ENCODE measurements at places on chromosomes 5 and 9. TPM values are rescaled to one million over a fixed set of nuclear protein-coding genes. Genes with fewer than 3 reads are reported as not detected.

The SPINK7 gene
- not detected for total RNA-seq

The ARHGEF37 gene
- total RNA-seq: 42.5 TPM

The PAIP2 gene
- 119 TPM for total RNA-seq

The ERBIN gene
- total RNA-seq: 101 TPM

The ENTPD2 gene
- total RNA-seq: not detected

The MXD3 gene
- 8.2 TPM for total RNA-seq

The GRIN1 gene
- total RNA-seq: 0.41 TPM

The SPATA31C1 gene
- total RNA-seq: not detected

The OR1L6 gene
- total RNA-seq: not detected

The FGFR4 gene
- 6.6 TPM for total RNA-seq

The GADD45G gene
- total RNA-seq: 15.0 TPM

The BTNL8 gene
- total RNA-seq: not detected

The GDA gene
- total RNA-seq: not detected

The PCDHGA4 gene
- total RNA-seq: 5.0 TPM

The FSTL4 gene
- total RNA-seq: not detected

The IFNA2 gene
- total RNA-seq: not detected

DNA sequence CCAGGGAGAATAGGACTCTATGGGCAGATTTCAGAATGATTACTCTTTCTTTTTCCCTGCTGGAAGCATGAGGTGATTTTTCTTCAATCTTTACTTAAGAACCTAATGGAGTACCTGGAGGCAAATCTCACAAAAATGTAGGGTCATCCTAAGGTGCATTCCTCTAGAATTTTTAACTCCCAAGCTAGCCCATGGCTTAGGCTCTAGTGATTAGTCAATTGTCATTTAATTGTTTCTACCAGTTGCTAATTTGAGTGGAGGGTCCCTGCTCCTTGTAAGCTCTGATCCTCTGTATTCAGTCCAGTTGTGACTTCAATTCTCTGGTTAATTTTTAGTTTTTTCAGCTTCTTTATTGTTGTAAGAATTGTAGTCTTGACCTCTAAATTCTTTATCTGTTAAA, 467.0 kb downstream of the HTR1A start:
- no peak for DNase-seq

DNA sequence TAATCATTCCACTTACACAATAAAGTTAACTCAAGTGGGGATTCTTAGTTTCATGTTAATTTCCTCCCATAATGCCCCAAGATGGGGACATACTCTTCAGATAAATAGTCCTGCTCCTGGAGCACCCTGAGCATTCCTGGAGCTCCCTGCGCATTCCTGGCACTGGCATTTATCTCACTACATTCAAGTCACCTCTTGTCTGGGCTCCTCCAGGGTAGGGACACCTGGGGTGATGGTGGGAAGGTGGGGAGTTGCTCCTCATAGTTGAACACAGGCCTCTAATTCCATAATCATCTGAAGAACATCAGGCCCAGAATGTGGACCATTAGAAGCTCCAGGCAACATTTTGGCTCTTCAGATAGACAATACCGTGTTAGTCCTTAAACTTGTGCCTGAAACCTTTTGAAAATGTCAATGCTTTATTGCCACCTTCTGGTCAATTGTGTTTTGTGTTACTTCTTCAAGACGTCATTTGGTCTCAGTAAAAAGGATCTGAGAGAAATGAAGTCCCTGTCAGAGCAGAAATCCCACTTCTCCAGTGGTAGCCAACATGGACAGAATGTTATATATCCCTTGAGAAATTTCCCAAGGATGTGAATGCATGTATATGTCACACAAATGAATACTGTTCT, 14.2 kb upstream of the AGGF1 start:
- DNase-seq: no peak

- no peak for DNase-seq
Measured at GRCh38 chr5:147539053-147539452, 29.2 kb upstream of the DPYSL3 start.

GRCh38 chr9:16447946-16448345, 422.5 kb downstream of the BNC2 start:
- no peak for DNase-seq

DNA sequence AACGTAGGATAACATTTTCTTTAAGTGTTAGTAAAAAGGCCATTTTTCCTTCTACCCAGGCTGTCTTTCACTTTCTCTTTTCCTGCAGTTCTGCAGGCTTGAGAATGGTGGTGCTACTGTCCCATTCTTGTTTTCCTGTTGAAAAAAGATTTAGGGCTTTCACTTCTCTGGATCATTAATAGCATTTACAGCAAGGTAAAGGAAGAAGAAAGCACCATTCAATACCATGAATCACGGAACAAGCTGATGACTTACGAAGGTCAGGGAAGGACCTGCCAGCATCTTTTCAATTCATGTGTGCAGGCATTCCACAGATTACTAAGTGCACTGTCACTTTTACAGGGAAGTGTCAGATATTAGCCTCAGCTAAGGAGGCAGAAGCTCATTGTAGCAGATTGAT, 292.8 kb downstream of the YTHDC2 start:
- no peak for DNase-seq

DNA sequence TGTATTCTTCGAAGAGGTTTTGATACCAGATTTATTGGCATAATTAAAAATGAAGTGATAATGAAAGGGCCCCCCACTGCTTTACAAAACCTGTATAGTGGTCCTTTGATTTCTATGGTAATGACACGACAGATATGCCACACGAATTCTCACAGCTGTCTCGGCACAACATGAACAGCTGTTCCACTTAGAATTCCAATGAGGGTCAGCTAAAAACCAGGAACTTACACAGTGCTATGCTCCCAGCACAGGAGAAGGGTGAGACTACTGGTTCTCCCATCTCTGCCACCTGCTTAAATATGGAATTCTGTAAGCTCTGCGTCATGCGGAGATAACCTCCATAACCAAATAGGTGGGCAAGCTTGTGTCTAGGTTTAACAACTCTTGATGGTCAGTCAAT, 183.0 kb upstream of the EFNA5 start:
- DNase-seq: no peak

DNA sequence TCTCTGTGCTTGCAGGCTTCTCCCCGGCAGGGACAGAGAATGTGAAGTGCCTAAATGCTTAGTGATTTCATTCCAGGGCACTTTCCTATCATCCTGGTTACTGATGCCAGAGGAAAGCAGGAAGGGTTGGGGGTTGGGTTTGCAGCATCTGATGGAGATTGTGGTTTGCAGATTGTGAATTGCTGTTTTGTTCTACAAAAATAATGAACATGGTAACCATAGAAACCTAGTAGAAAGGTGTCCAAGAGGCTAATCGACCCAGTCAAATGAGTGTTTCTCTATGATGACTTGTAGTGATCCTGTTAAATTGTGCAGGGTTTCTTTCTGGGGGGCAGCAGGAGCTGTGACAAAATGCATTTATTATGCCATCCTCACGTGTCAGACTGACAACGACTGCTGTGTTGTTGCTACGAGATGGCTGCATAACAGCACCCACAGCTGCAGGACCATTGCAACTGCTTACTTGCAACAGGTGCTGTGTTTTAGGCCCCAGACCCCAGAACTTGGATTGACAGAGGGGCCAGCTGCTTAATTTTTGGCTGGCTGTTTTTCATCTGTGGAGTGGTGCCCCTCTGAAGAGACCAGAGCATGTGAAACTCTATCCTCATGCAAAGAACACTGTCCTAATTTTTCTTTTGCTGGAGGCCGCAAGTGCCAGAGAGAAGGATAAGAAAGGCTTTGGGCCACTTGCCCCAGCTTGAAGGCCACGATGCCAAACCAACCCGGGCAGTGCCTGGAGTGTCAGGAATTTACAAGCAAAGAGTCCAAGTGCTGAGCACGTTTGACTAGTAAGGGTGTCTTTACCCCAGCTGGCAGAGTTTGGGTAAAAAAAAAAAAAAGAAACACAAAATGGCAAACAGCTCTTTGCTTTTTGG, 397.8 kb downstream of the GADD45G start:
- no peak for DNase-seq

DNA sequence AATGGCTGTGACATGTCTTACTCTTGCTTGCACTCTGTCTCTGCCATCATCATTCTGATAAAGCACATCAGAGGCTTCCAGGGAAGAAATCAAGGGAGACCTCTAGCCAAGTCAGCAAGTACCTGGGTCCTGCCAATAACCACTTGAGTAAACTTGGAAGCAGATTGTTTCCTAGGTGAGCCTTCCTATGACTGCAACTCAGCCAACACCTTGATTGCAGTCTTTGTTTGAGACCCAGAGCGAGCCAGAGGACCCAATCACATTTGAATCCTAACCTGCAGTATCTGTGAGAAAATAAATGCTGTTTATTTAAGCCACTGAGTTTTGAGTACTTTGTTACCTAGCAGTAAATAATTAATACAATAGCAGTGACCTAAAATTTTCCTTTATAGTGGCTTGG, 356.8 kb upstream of the CHD1 start:
- no peak for DNase-seq

DNA sequence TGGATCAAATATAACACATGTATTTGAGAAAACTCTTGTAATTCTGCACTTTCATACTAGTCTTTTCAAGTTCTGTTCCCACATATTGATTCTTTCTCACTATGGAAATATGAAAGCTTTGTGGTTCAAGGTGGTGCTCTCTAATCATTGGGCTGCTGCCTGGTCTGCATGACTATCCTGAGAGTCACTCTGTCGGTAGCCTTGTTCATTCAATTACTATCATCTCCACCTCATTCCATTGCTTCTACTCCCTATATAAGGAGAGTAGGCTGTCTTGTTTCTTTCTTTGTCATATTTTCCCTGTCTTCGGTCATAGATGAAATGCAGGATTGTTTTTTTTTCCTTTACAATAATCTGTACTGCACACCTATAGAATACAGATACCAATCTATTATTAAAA, 341.4 kb upstream of the ACTBL2 start:
- no peak for DNase-seq

DNA sequence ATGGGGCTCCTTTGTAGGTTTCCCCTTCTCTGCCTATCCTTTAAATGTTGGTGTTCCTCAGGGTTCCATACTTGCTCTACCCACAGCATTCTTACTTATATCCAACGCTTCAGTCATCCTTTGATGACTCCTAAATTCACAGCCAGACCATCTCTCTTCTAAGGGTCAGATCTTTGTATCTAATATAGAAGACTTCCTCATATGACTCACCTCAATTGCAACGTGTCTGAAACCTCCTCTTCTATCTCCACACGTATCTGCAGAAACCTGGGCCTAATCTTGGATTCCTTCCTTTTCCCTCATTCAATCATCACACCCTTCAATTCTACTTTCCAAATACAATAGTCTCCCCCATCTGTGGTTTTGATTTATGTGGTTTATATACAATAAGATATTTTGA, 68.3 kb downstream of the HMGCR start:
- DNase-seq: no peak

- DNase-seq: no peak
Measured at GRCh38 chr9:29389421-29389820, 1816.1 kb upstream of the C9orf72 start.

DNA sequence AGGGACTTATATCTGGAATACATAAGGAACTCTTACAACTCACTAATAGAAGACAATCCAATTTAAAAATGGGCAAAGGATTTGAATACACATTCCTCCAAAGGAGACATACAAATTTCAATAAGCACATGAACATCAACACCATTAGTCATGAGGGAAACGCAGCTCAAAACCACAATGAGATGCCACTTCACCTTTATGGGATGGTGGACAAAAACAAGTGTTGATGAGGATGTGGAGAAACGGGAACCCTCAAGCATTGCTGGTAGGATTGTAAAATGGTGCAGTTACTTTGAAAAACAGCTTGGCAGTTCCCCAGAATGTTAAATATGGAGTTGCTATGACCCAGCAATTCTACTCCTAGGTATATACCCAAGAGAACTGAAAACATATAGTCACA, 72.7 kb upstream of the IER5L start:
- DNase-seq: no peak

DNA sequence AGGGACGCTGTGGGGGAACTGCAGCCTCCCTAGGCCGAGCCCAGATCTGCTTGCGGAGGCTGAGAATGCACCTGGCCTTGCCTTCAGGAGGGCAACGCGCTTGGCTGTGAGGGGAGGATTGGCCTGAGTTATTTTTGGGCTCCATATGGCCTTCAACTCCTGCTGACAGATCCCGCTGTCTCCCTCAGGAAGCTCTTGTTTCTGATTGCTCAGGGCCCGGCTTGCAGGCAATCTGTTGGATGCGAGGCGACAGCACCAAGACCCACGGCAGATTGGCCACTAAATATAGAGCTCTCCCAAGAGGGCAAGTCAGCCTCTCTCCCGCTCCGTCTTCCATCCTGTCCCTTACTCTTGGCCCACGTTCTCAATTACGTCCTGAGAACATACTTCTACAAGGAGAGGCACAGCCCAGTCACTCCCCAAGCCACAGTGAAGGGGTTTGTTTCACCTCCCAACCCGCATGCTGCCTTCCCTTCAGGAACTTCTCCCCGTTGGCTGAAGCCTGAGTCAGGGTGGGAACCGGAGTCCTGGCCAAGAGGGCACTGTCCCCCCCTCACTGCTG, 53.6 kb downstream of the RASGEF1C start:
- peak; percentile 40 for DNase-seq

DNA sequence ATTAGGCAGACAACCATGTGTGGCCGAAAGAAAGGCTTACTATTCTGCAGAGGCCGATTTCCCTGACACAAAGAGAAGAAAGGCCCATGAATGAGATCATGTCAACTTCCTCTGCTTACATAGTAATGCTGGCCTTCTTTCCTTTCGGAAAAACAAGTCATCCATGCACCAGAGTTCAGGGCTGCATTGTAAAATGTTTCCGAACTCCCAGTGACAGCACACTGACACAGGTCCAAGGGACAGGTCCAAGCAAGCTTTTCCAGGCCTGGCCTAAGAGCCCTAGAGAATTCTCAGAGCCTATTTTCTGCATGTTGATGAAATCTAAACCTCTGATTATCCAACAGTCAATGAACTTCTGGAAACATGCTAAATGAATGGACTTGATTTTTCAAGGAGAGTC, 140.9 kb downstream of the ZNF608 start:
- peak; percentile 75 for DNase-seq

DNA sequence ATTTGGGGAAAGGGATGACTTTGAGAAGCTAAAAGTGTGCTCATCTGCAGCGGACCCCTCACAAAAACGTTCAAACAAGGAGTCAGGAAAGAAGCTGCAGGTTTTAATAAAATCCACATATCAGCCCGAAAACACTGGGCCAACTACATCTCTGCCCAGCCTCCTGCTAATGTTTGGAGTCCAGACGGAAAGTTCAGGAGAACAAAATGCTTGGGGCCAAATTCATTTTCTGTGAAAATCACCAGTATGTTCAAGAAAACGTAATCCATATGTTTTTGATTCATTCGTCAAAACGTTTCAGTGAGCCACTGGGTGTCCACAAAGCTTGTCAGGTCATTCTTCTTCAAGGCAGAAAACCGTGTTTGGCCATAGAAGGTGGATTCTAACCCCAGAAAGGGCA, 87.5 kb upstream of the GAS1 start:
- DNase-seq: no peak

All from sigmoid colon (tissue), 7 donors.